Right forelimb (tissue), 1 donor: ENCODE measurements at places on chromosomes 2 and 18.

GRCh38 chr2:128420131-128420530 lies 101.5 kb upstream of the HS6ST1 start:
- DNase-seq: no peak

DNA sequence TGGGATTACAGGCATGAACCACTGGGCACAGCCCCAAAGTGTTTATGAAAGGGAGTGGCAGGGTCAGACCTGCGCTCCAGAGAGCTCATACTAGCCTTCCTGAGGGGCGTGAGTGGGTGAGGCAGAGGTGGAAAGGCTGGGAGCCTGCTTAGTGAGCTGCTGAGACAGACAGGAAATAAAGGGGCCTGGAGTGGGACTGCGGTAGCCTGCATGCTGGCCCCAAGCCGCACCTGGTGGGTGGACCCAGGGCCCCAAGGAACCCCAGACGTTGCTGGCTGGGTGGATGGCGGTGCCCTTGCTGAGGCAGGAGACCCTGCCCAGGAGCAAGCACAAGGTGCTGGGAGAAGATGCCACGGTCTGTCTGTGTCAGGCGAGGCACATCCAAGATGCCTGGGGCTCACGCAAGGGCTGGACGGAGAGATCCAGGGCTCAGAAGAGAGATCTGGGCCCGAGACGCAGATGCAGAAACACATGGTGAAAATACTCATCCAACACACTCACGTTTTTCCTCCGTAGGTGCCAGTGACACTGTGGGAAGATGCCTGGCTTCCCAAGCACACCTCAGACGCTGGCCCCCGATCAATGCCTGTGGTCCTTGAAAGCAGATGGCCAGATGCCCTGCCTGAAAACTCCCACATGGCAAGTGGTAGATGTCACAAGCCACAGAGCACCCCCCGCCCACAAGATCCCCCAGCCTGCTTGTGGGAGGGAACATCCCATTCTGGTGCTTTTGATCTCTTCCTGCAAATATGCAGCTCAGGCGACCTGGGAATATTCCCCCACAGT lies 151.1 kb downstream of the GLI2 start:
- DNase-seq: no peak

GRCh38 chr2:199148076-199148845 lies 309.5 kb downstream of the SATB2 start:
- no peak for DNase-seq

DNA sequence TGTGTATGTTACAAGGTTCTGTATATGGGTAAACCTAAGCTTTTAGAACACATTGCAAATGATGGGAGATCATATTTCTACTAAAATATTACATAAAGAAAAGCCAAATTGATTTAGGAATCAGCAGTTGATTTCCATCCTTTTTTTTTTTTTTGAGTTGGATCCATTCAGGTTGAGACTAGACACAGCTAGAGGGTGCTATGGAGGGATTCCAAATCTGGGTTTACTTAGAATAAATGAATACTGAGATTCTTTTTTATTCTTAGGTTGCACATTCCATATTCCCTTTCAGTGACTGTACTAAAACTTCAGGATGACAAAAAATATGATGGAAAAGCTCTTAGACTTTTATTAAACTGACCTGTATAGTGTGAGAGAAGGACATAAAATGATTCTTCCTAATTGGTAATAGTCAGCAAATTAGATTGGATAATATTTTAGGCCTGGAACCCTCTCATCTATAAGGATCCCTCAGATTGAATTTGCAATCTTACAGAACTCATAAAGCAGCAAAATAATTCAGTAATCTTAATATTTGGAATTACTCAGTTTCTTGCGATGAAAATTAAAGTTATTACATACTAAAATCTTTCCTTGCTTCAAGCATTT lies 183.3 kb upstream of the SESTD1 start:
- DNase-seq: no peak

DNA sequence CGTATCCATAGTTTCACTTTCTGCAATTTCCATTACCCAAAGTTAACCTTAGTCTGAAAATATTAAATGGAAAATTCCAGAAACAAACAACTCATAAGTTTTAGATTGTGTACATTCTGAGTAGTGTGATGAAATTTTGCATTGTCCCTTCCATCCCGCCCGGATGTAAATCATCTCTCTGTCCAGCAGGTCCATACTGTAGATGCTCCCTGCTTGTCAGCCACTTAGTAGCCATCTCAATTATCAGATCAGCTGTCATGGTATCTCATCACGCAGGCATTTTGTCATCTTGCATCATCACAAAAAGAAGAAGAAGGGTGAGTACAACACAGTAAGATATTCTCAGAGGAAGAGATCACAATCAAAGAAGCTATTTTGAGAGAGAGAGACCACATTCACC lies 185.0 kb upstream of the STK17B start:
- DNase-seq: no peak

- DNase-seq: no peak
These were observed 274.7 kb downstream of the RNF144A start for GRCh38 chr2:7191932-7192331.

DNA sequence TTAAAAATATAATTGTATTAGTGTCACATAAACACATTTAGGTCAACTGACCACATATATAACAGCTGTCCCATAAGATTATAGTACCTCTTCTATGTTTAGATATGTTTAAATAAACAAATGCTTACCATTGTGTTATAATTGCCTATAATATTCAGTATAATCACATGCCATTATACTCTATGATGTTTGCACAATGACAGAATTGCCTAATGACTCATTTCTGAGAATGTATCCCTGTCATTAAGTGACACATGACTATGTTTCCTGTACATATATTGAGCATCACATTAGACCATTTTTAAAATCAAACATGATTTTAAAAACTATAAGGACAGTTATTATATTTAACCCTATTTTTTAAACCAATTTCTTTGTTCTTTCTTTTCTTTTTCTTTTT lies 89.8 kb downstream of the HS6ST1 start:
- no peak for DNase-seq

DNA sequence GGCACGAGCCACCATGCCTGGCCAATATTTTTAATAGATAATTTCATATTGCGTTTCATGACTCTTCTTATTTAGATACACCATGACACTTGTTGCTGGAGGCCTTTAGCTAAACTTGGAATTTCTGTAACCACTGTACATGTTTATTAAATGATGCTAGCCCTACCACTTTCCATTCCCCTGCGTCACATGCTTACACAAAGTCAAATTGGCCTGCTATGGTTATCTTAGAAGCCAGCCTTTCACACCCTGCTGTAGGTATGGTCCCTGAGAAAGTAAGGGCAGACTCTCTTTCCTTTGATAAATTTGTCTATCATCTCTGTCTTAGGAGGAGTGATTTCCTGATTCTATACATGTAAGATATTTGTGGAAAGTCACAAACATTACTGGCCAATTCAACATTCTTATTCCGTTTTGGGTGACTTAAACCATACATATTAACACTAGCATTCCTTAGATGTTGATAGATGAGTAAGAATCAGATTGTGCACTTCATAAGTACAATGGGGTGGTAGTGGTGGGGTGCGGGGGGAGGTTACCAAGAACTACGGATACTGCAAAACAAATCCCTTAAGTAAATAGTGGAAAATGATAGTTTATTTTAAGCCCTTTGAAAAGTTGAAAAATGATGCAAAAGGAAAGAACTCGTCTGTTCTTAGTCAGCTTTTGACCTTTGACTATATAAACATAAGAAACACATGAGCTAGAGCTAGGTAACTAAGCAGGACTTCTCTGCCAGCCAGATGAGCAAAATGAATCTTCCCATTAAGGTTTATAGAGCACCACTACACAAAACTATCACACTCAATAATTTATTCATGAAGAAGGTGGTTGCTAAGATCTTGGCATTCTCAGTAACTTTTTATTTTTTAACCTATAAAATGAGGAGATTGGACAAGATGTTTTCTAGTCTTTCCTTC lies 7.9 kb upstream of the NDUFV2 start:
- no peak for DNase-seq

- DNase-seq: no peak
These were observed 91.4 kb upstream of the RBMS1 start for GRCh38 chr2:160584972-160585494.

DNA sequence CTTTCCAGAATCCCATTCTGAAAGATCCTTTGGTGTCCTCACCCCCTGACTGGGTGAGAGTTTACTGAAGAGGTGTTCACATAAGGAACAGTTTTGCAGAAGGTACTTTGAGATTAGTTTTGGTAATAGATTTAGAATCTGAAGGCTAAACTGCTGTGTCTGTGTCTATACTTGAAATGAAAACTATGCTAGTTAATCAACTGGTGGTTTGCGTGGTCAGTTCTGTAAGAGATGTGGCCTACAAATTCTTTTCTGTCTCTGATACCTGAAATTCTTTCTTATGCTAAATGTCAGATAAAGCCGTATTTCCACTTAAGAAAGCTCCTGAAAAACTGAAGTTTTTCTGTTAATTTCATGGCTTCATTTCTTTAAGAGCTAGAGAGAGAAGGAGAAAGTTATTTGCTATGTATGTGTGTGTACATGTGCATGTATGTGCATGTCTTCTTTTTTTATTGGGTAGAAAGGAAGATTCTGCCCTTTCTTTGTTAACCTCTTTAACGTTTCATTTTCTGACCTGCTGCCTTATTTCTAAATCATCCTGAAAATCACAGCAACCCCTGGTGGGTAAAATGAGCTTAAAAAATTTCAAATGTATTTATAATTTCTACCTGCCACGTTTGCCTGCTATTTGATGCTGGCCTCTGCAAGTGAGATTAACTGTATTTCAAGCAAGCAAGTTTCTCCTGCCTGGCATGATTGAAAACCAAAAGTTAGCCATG lies 552.0 kb upstream of the NRP2 start:
- no peak for DNase-seq

GRCh38 chr18:35430721-35431373 lies 53.7 kb upstream of the ZNF396 start:
- DNase-seq: no peak

- no peak for DNase-seq
These were observed 57.4 kb downstream of the STK39 start for GRCh38 chr2:168189835-168190569.

- DNase-seq: no peak
These were observed 123.8 kb downstream of the SPTBN1 start for GRCh38 chr2:54579682-54580620.

DNA sequence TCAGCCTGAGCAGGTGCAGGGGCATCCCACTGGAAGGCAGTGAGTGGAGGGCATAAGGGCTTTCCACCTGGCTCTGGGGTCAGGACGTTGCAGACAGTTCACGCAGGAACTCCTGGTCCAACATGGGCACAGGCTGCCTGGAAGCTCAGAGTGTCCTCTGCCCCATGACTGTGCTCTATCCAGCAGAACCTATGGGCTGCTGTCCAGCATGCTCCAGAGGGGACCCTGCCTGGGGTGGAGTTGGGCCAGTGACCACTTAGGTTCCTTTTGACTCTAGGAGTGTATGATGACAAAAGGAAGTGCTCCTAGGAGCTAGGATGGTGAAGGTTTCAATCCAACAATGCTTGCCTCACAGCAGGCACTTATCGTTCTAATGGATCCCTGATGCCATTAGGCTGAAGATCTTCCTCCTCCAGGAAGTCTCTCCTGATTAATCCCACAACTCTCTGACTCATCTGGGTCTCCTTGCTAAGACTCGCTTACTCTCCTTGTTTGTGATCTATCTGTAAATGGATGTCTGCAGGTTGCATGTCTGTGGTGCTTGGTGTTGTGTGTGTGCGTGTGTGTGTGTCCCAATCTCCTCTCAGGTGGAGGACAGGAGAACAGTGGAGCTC lies 224.0 kb downstream of the CELF4 start:
- no peak for DNase-seq

DNA sequence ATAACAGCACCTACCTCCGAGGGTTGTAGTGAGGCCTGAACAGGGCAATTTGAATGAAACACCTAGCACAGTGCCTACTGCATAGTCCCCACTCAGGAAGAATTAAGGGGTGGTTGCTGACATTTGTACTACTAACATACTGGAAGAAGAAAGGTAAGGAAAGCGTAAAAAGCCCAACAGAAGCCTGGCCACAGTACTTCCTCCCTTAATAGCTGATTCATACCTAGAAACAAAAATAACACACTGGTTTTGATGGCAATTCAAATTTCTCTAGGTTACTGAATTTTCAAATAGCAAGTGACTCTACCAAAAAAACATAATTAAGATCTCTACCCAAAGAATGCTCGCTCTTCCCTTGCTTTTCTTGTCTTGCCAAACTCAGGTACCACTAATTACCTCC lies 16.2 kb downstream of the SUCLG1 start:
- no peak for DNase-seq
